ENCODE measurements at places on chromosomes 16 and 17.
A peak's percentile ranks its signal among the peaks of the same experiment; 100 is the strongest.

GRCh38 chr17:7561028-7561575 lies 617 bp upstream of the SENP3 start:
- peaks cover 22% of the 10 kb centered on the region for H3K36me3 ChIP-seq
- peak overlapping the region; percentile 90 for H3K4me3 ChIP-seq
- peaks cover 67% of the 10 kb centered on the region for H3K4me1 ChIP-seq
- H3K27ac ChIP-seq: peak overlapping the region; percentile 75
- peak; percentile 77 for DNase-seq
- no peaks in the 10 kb centered on the region for H3K27me3 ChIP-seq

GRCh38 chr17:489758-490329 lies 137.2 kb upstream of the RPH3AL start:
- H3K27me3 ChIP-seq: peaks cover 1% of the 10 kb centered on the region
- H3K4me1 ChIP-seq: peaks cover 20% of the 10 kb centered on the region
- H3K36me3 ChIP-seq: no peaks in the 10 kb centered on the region
- H3K27ac ChIP-seq: peak overlapping the region; percentile 72

GRCh38 chr17:33204156-33204555 lies 88.9 kb downstream of the ASIC2 start:
- H3K36me3 ChIP-seq: no peaks in the 10 kb centered on the region
- no peak overlapping the region for H3K4me3 ChIP-seq
- no peak for DNase-seq
- H3K4me1 ChIP-seq: no peaks in the 10 kb centered on the region
- H3K27me3 ChIP-seq: no peaks in the 10 kb centered on the region

DNA sequence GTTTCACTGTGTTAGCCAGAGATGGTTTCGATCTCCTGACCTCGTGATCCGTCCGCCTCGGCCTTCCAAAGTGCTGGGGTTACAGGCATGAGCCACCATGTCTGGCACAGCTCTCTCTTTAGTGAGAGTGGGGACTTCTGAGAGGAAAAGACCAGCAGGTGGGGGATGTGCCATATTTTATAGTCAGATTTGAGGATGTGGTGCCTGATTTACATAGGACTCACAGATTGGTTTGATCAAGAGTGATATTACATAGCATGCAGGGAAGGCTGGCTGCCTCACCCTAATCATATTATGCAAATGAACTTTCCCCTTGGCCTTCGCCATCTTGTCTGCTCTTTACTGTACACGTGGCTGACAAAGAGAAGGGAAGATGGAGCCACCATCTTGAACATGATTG lies 28.1 kb upstream of the MAPK3 start:
- no peaks in the 10 kb centered on the region for H3K27me3 ChIP-seq
- no peak for DNase-seq
- no peak overlapping the region for H3K4me3 ChIP-seq
- H3K27ac ChIP-seq: no peak overlapping the region
- peaks cover 34% of the 10 kb centered on the region for H3K4me1 ChIP-seq
- no peaks in the 10 kb centered on the region for H3K36me3 ChIP-seq

DNA sequence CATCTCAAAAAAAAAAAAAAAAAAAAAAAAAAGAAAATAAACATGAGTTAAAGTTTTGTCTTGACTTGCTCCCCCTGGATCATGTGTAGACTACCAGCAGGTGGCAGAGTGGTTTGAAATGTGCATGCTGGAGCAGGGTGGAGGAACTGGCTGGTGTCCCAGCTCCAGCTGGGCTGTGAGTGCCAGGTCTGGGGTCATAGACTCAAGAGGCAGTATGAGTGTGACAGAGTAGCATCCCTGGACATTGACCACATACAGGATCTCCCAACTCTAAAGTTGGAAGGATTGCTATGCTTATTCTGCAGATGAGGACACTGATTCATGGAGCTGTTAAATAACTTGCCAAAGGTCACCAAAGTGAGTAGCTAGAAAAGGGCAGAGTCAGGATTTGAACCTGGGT lies 198.0 kb upstream of the MPHOSPH6 start:
- no peaks in the 10 kb centered on the region for H3K27me3 ChIP-seq
- H3K27ac ChIP-seq: no peak overlapping the region
- H3K4me1 ChIP-seq: no peaks in the 10 kb centered on the region
- peak; percentile 40 for DNase-seq
- H3K4me3 ChIP-seq: no peak overlapping the region

GRCh38 chr17:41962768-41963434 lies 3.7 kb upstream of the CNP start:
- peaks cover 2% of the 10 kb centered on the region for H3K36me3 ChIP-seq

DNA sequence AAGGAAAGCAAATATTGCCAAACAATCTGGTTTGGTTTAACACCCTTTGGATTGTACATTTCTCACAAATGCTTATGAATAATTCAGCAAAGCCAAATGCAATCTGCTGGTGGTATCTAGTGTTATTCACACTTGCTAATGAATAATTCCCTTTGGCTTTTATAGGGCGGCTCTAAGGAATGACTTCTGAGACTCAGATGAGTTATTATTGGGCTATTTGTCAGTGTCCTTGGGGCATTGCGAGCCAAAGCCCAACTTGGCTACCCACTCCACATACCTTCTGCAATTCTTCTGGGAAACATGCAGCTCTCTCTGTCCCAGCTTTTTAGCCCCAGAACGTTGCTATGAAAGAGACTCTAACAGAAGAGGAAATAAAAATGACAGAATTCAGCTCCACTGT lies 41.1 kb downstream of the FTO start:
- no peak overlapping the region for H3K4me3 ChIP-seq
- H3K36me3 ChIP-seq: no peaks in the 10 kb centered on the region
- DNase-seq: no peak
- H3K4me1 ChIP-seq: peaks cover 45% of the 10 kb centered on the region
- H3K27ac ChIP-seq: no peak overlapping the region
- no peaks in the 10 kb centered on the region for H3K27me3 ChIP-seq

GRCh38 chr17:9973669-9974447 lies 68.8 kb upstream of the RCVRN start:
- H3K27me3 ChIP-seq: peaks cover 31% of the 10 kb centered on the region
- H3K4me3 ChIP-seq: no peak overlapping the region
- no peak overlapping the region for H3K27ac ChIP-seq
- H3K36me3 ChIP-seq: no peaks in the 10 kb centered on the region

DNA sequence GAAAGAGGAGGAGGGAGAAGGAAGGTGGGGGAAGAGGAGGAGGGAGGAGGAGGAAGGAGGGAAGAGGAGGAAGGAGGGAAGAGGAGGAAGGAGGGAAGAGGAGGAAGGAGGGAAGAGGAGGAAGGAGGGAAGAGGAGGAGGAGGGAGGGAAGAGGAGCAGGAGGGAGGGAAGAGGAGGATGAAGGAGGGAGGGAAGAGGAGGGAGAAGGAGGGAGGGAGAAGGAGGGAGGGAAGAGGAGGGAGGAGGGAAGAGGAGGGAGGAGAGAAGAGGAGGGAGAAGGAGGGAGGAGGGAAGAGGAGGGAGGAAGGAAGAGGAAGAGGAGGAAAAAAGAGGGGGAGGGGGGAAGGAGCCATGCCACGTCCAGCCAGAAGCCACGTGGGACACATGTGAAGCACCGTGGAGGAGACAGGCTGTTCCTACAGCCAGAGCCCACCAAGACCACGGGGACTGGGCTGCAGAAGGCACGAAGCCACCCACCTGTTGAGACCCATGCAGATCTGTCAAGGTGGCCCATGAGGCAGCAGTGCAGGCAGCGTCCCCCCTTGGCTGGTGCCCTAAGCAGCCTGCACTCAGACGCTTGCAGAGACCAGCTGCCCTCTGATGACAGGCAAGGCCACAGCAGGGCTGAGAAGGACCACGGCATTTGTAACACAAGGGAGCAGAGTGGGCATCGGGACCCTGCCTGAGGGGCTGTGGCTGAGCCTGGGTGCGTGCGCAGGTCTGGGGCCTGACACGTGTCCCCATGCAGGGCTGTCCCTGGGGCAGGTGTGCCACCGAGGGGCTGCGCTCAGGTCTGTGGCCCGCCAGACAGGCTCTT lies 10.3 kb downstream of the NDUFAF8 start:
- peaks cover 31% of the 10 kb centered on the region for H3K4me1 ChIP-seq
- peaks cover 16% of the 10 kb centered on the region for H3K36me3 ChIP-seq
- no peaks in the 10 kb centered on the region for H3K27me3 ChIP-seq
- H3K4me3 ChIP-seq: no peak overlapping the region

GRCh38 chr16:81513204-81514040 lies 68.8 kb downstream of the CMIP start:
- peak overlapping the region; percentile 74 for H3K27ac ChIP-seq
- DNase-seq: peak; percentile 90
- H3K27me3 ChIP-seq: no peaks in the 10 kb centered on the region
- H3K36me3 ChIP-seq: peaks cover 15% of the 10 kb centered on the region

DNA sequence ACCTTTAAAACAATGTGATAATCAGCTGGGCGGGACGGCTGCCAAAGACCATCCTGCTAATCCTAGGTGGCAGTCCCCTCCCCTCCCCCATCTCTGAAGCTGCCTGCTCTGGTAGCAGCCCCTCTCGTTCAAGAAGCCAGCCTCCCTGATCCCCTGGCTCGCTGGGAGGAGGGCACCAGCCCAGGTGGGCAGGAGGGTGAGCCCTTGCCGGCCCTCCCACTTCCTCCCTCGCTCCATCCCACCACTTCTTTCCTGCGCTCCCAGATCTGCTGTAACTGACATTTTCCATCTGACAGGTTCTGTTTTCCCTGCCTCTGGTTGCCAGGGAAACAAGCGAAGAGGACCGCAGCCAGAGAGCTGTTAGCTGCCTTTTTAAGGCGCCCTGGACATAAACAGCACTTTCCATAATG lies 155.7 kb upstream of the TNRC6C start:
- H3K27ac ChIP-seq: no peak overlapping the region
- peaks cover 91% of the 10 kb centered on the region for H3K27me3 ChIP-seq
- no peaks in the 10 kb centered on the region for H3K36me3 ChIP-seq
- no peaks in the 10 kb centered on the region for H3K4me1 ChIP-seq
- no peak for DNase-seq

- peaks cover 59% of the 10 kb centered on the region for H3K4me1 ChIP-seq
- H3K4me3 ChIP-seq: no peak overlapping the region
- no peaks in the 10 kb centered on the region for H3K27me3 ChIP-seq
- DNase-seq: no peak
These were observed 218.0 kb downstream of the SEC14L1 start for GRCh38 chr17:77358801-77359200.

GRCh38 chr16:47753659-47754058 lies 292.5 kb downstream of the PHKB start:
- no peaks in the 10 kb centered on the region for H3K27me3 ChIP-seq
- no peaks in the 10 kb centered on the region for H3K4me1 ChIP-seq
- H3K27ac ChIP-seq: no peak overlapping the region
- no peak for DNase-seq
- no peaks in the 10 kb centered on the region for H3K36me3 ChIP-seq
- no peak overlapping the region for H3K4me3 ChIP-seq

DNA sequence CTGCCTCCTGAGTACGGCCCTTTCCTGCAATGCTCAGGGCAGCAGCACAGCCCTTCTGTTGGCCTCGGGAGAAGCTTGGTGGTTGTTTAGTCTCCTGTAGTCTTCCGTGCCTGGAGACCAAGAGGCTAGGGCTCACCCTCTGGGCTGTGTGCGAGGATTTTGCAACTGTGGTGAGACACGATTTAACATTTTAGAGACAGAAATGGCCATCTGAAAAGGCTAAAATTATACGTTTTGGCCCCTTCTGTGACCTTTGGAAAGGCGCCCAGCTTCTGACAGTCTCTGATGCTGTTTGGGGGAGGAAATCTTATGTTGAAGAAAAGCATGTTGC lies 33.1 kb downstream of the FOXL1 start:
- no peak overlapping the region for H3K4me3 ChIP-seq
- no peak overlapping the region for H3K27ac ChIP-seq
- H3K36me3 ChIP-seq: no peaks in the 10 kb centered on the region
- no peak for DNase-seq
- peaks cover 13% of the 10 kb centered on the region for H3K4me1 ChIP-seq
- H3K27me3 ChIP-seq: peaks cover 4% of the 10 kb centered on the region

DNA sequence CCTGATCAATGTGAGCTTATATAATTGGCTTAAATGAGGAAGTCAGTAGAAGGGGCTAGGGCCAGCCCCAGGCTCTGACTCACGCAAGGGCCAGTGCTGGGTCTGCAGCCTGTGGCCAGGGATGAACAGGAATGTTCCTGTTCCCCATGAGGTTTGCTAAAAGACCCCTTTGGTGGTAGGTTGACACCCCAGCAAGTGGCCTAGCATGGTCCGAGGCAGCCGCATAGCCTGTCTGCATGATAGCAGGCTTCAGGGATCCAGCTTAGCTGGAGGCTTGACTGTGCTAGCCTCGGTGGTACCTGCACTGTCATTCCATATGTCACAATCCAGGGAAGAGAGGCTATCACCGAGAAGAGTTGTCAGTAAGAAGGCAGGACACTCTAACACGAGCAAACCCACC lies 23.5 kb downstream of the TRIM25 start:
- peaks cover 34% of the 10 kb centered on the region for H3K4me1 ChIP-seq
- no peaks in the 10 kb centered on the region for H3K27me3 ChIP-seq
- peaks cover 28% of the 10 kb centered on the region for H3K36me3 ChIP-seq
- no peak overlapping the region for H3K27ac ChIP-seq
- no peak overlapping the region for H3K4me3 ChIP-seq
- DNase-seq: no peak

DNA sequence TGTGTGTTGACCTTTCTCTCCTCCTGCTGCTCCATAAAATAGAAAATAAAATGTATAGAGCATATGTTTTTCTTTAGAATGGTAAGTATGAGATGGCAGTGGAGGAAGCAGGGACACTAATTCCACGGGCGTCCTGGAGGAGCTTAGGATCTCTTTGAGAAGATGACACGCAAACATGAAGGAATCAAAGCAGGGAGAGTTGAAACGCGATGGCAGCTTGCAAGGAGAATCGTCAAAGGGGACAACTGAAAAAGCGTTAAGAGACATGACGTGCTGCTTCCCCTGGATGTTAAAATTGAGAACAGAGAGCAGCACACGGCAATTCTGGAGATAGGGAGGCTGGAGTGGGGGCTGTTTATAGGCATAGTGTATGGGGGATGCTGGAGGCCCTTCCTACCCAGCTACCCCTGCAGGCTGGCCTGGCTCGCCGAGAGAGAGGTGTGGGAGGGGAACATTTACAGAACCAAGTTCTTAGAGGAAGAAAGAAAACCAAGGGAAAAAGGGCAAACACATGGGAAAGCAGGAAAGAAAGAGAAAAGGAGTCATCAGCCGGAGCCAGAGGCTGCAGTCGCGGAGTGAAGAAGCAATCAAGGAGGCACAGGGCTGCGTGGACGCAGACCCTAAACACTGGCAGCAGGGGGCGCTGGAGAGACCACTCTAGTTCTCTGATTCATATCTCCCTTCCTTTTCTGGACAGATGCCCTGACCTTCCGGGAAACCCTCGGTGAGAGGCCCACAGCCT lies 55.8 kb downstream of the MYH13 start:
- no peak overlapping the region for H3K4me3 ChIP-seq
- no peaks in the 10 kb centered on the region for H3K36me3 ChIP-seq
- DNase-seq: peak; percentile 20
- peaks cover 4% of the 10 kb centered on the region for H3K27me3 ChIP-seq
- no peak overlapping the region for H3K27ac ChIP-seq
- H3K4me1 ChIP-seq: no peaks in the 10 kb centered on the region

- H3K36me3 ChIP-seq: peaks cover 15% of the 10 kb centered on the region
- H3K4me1 ChIP-seq: peaks cover 20% of the 10 kb centered on the region
- DNase-seq: no peak
- no peak overlapping the region for H3K27ac ChIP-seq
- no peaks in the 10 kb centered on the region for H3K27me3 ChIP-seq
These were observed 13.8 kb downstream of the RIPOR1 start for GRCh38 chr16:67542464-67542863.

DNA sequence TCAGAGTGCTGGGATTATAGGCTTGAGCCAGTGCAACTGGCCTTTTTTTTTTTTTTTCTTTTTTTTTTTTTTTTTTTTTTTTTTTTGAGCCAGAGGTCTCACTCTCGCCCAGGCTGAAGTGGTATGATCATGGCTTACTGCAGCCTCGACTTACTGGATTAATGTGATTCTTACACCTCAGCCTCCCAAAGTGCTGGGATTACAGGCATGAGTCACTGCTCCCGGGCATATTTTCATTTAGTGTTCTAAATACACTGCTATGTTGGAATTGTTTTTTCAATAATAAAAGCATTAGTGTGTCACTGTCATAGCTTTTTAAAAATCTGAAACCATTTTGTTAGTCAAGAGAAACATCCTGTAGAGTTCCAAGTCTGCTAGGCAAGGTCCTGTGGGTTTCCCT lies 40.3 kb downstream of the NDE1 start:
- H3K36me3 ChIP-seq: peaks cover 89% of the 10 kb centered on the region
- H3K4me1 ChIP-seq: no peaks in the 10 kb centered on the region
- H3K4me3 ChIP-seq: no peak overlapping the region
- H3K27me3 ChIP-seq: no peaks in the 10 kb centered on the region
